ENCODE measurements at places on chromosomes 4 and X.

DNA sequence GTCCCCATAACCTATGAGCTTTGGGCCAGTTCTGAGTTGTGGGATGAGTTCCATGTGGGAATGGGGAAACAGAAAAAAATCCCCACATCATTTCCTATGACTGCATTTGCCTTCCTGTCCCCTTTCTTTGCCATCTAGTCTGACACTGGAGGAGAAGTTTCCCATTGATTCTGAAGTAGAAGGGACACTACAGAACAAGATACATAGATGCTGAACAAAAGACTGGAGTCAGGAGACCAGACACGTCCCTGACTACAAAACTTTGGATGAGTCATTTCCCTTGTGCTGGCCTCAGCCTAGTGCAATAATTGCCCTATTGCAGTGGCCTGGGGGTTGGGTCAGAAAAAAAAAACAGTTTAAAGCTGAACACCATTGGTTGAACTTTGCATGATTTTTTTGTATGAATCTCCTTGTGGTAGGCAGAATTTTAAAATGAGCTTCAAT lies 22.1 kb downstream of the BEX3 start:
- no peak for DNase-seq

DNA sequence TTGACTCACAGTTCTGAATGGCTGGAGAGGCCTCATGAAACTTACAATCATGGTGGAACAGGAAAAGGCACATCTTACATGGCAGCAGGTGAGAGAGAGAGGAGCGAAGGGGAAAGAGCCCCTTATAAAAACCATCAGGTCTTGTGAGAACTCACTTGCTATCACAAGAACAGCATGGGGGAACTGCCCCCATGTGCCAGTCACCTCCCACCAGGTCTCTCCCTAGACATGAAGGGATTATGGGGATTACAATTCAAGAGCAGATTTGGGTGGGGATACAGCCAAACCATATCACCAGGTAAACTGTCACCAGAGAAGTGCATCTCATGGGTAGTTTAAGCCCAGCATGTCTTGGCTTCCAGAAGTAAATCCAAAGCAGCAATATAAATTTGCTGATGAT lies 7.5 kb upstream of the SMARCA5 start:
- no peak for DNase-seq

- DNase-seq, result no peak
Observed at GRCh38 chr4:67161311-67161710, 384.0 kb downstream of the CENPC start.

DNA sequence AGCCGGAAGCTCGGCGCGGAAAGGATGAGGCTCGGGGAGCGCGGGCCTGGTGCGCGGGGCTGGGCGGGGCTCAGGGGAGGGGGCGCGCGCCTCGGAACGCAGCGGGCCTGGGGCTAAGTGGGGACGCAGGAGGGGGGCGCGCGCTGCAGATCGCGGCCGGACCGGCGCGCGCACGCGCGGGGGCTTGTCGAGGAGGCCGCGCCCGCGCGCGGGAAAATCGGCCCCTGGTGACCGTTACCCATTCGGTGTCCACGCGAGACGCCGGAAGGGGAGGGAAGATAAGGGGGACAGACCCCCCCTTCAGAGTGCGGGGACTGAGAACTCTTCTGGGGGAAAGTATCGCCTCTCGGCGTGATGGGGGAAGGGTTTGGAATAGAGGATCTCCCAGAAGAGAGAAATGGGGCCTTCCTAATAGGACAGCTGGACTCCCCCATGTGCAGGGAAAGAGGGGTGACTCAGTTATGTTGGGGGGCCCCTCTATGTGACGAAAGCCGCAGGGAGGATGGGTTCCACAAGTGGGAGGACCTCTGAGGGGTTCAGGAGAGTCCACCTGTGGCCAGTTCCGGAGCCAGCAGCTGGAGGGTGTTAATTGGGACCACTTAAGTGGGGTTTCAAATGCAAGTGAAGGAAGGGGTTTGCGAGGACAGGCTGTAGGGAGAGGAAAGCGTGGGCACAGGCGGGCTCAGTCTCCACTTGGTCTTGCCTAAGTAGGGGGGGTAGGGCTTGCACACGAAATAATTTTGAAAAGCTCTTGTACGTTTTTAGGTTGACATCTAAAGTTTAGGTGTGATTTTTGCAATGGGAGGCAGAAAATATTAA lies 584 bp downstream of the SUV39H1 start:
- peak; percentile 22 for DNase-seq

DNA sequence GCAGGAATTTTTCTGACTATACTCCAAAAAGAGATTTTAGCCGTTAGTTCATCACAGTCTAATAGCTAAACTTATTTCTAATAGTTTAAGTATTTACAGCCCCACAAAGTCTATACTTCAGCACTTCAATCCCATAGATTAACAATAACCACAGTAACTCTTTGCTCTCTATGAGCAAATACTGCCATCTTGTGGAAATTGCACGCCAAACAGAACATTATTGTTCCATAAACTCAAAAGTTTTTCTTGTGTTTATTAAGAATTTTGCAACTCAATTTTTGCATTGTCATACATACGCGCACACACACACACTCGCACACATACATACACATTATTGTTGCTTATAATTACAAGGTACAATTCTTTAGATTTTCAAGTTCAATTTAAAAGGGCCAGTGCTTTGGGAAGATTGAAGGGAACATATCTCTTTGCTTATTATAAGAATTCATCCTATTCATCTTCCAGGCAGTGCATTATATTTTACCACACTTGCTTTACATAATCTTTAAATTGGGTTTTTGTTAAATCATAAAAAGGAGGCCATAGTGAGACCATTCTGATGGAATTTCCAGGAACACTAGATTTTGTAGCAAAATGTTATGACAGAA lies 63.8 kb upstream of the ATOH1 start:
- peak; percentile 59 for DNase-seq

DNA sequence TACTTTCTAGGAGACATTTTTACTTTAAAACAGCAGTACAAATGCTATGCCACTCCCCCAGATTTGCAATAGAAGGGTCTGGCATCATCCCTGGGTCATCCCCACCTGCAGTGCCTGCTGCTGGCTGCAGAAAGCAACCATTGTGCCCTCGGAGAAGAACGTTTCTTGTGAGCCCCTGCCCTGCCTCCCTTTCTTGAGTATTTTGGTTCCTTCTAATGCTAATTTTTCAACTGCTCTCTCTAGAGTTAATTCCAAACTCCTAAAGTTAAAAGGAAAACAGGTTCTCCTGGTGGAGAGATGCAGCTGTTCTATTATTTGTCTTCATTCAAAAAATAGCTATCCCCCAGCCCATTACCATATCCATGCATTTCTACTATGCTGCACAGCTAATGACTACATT lies 107.1 kb downstream of the IDS start:
- DNase-seq, result no peak

- DNase-seq, result no peak
Observed at GRCh38 chrX:134650701-134651100, 7.6 kb downstream of the PLAC1 start.

GRCh38 chr4:85005865-85006377 lies 39.4 kb upstream of the WDFY3 start:
- DNase-seq, result no peak

DNA sequence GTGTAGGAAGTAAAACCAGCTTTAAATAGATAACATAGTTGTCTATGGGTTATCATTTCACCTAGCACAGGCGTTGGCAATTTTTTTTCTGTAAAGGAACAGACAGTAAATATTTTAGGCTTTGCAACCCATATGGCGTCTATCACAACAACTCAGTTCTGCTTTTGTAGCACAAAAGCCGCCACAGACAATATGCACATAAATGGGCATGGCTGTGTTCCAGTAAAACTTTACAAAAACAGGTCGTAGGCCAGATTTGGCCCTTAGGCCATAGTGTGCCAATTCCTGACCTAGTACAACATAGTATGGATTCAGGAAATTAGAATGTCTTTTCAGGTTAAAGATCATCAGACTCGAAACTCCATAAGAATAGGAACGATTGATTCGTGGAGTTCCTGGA lies 265.3 kb upstream of the GK2 start:
- no peak for DNase-seq

GRCh38 chr4:162046135-162046534 lies 117.7 kb downstream of the FSTL5 start:
- DNase-seq, result no peak

DNA sequence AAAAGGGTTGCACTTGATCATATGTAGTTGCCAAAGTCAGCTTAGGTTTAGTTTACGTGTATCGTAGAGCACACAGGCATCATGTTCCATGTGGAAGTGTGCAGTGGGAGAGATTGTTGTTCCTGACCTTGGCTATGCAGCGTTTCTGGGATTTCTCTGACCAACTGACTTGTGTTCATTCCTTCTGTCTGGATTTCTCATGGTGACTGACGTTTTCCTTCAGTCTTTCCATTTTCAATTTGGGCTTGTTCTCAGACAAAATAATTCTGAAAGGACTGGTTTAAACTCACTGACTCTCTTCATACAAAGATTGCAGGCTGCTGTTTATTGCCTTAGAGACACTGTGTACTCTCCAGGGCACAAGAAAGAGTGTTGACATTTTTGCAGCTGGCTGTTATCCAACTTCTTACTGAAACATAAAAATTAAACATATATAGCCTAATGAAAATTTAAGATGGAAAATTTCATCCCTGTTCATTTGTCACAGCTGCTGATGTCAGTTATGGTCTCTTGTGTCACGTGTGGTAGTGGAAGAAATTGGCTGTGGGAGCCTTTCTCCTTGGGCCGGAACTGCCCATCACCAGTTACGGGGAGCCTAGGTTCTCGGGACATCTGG lies 95.4 kb downstream of the TNIP2 start:
- no peak for DNase-seq

DNA sequence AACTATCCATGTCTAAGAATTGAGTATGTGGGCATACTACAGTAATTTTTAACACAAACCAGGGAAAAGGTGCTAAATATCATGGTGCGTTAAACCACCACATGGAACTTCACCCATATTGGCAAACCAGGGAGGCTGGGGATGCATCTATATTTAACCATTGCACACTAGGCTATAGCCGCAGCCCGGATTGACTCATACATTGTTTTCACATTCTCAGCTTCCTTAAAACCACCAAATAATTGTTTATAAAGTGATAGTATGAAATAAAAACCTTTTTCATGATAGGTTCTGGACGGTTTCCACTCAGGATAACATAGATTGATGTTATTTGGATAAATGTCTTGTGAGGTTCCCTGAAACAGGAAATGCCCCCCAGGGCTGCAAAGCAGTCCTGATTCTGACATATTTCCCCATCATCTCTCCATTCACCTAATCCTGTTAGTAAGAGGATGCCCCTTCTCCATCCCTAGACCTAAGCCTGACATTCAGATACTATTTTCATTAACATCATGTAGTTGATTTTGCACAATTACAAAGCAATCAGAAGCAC lies 7.9 kb downstream of the COL25A1 start:
- DNase-seq, result no peak

DNA sequence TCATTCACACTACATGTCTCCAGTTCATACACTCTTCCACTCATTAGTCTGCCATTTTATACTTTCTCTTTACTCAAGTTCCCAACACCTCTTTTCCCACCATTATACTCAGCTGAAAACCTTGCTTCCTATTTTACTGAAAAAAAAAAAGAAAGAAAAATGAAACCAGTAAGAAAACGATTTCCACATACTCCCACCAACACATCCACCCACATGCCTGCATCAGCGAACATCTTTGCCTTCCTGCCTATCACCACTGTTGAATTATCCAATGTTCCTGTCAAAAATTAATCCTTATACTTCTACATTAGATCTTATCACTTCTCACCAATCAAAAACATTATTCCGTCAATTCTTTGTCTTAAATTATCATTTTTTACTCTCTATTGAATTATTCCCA lies 188.1 kb upstream of the FAM241A start:
- DNase-seq, result no peak

DNA sequence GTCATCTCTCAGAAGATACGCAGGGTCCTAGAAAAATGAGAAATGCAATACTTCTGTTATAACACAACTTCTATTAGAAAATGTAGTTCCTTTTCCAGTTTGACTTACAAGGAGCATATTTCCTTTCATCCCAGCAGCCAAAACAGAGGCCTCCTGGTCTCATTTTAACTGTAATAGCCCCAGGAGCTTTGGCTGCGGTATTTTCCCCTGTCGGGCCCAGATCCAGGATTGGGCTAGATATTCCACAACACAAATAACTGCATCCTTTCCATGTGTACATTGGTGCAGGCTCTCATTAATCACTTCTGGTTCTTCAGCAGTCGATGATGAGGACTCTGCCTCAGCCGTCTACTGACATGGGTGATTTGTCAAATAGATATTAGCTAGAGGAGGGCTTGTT lies 166.1 kb downstream of the TENM3 start:
- DNase-seq, result no peak

- DNase-seq, result no peak
Observed at GRCh38 chr4:138235419-138235952, 6.7 kb downstream of the SLC7A11 start.

- no peak for DNase-seq
Observed at GRCh38 chr4:128381748-128382559, 94.3 kb upstream of the PGRMC2 start.

DNA sequence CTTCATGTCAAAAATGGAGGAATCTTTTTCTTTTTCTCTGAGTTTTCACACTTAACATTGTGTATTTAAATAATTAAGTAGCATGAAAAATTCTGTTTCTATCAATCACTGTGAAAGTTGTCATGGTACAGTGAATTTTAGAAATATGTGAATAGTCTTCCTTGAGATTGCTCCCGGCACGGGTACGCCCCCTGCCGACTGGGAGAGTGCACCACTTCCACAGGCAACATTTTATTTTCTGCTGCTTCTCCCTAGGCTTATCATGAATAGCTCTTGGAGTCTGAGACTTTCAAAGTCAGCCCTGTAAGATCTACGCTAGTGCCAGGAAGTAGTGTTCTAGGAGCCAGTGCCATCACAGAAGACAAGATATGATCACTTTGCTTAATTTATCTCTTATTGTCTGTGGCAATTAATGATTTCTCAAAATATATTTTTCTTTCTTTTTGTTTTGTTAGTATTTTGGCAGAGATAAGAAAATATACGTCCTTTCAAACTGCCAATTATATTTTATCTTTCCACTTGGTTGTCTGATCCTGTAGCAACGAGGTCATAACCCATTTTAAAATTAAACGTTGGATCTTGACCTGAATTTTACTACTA lies 763.8 kb upstream of the AADAT start:
- DNase-seq, result peak; percentile 0

- DNase-seq, result no peak
Observed at GRCh38 chr4:114149-114548, 10.2 kb upstream of the ZNF718 start.

- no peak for DNase-seq
Observed at GRCh38 chr4:8236920-8237195, 32.7 kb upstream of the HTRA3 start.

- no peak for DNase-seq
Observed at GRCh38 chrX:19698122-19698521, 182.8 kb upstream of the MAP3K15 start.

DNA sequence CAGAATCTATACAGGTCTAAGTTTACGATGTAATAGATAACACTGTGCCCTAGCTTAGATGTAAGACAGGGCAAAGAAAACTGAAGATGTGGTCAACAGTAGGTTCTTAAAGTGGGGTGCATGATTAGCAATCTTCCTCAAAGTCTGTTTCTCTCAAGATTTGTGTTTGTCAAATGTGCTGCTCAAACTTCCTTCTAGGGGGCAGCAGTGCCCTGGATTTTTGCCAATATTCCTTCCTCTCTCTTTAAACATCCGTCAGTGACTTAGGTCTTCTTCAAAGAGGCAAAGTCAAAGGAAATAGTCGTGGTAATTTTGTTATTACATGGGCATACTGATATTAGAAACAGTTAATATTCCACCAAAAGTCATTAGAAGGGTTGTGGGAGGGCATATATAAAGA lies 4.2 kb upstream of the PDHA2 start:
- DNase-seq, result no peak

GRCh38 chr4:87014284-87014782 lies 79.5 kb downstream of the AFF1 start:
- no peak for DNase-seq

- no peak for DNase-seq
Observed at GRCh38 chr4:7610022-7610670, 175.4 kb upstream of the PSAPL1 start.

All from NCI-H1694 (cell line).